ENCODE measurements at places on chromosomes 12 and 14.

DNA sequence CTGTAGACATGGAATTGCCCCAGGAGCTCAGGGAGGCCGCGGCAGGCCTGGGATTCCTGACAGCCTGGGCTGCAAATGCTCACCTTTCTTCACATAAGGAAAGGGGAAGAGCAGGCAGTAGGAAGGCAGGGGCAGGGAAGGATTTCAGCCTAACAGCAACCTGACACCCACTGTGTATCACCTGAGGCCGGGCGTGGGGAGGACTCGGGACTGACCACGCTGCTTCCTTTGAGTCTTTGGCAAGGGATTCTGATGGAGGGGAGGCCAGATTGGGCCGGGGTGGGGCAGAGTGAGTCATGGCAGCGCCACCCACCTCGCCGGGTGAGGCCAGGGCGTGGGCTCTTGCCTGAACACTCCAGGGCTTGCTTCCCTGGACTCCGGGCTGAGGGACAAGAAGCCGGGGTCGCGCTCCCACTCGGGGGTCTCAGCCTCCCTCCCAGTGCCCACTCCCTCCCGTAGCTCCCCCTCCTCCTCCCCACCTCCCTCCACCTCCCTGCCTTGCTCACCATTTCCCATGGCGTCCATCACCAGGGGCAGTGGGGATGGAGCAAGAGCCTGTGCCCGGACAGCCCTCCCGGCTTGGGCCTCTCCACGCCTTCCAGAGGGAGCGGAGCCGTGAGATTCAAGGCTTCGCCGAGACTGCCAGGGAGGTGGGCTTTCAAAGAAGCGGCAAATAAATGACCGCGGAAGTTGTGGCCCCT is 247.9 kb upstream of the RTL1 start:
- no peak for DNase-seq

DNA sequence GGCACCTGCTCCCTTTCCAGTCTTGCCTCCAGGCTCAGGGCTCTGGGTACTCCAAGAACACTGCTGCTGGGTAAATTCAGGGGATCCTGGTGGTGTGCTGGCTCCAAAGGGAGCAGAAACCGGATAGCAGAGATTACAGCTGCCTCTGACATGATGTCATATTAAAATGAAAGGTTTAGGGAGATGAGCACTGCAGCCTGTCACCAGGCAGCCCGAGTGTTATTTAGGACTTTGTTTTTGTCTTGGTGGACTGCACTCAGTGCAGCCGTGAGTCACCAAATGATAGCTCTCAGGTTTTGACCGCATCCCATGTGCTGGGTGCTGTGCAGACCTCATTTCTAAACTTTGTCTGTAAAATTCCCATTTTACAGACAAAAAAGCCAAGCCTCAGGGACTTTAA is 266.0 kb upstream of the CRY1 start:
- no peak for DNase-seq

- DNase-seq: no peak
These were observed 791.5 kb downstream of the SLC16A7 start for GRCh38 chr12:60387356-60387755.

DNA sequence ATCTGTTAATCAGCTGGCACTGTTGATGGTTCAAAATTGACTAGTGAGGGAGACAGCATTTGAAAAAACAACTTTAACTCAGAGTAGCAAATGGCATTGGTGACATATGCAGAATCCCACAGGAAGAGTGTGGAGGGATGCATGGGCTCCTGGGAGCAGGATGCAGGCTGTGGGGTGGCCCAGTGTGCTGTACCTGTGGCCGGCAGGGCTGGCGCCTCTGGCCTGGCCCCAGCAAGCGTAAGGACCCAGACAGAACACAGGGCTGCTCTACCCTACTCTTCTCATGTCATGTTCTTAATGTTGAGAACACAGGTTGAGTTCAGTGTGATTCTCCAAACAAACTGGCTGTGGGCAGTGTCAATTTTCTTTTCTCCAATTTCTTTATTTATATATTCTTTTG is 33.4 kb downstream of the DDX51 start:
- no peak for DNase-seq

GRCh38 chr14:80493620-80494019 is 282.3 kb upstream of the DIO2 start:
- no peak for DNase-seq

GRCh38 chr12:114141921-114142564 is 175.9 kb upstream of the RBM19 start:
- DNase-seq: no peak

- DNase-seq: no peak
These were observed 46.3 kb downstream of the PTPRQ start for GRCh38 chr12:80490329-80490728.

DNA sequence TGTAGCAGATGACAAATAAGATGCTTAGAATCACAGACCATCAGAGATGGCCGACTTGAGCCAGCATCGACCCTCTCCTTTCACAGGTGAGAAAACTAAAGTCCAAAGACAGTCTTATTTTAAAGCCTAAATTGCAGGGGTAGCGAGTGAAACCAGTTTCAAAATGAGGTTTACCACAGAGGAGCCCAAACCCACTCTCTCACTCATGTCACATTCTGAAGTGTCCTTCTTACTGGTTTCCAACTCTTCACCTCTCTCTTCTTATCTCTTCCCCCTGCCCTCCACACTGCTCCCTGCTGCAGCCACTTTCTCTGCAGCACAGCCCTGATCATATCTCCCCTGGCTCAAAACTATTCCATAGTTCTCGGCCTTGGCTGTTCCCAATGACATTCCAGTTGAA is 57.0 kb upstream of the NID2 start:
- no peak for DNase-seq

Measured in head of caudate nucleus (tissue), 42 donors.